ENCODE measurements at places on chromosomes 3 and 15. TPM values are rescaled to one million over a fixed set of nuclear protein-coding genes. Genes with fewer than 3 reads are reported as not detected.
A peak's percentile ranks its signal among the peaks of the same experiment; 100 is the strongest.

GRCh38 chr15:84816694-84817465, at the start of gene ALPK3:
TSS of gene ALPK3 (plus strand) at chr15:84817356. CDS start at chr15:84817453, 97 bp downstream.
- DNase-seq, result peak; percentile 27
- H3K36me3 ChIP-seq, result peaks cover 4% of the 10 kb centered on the region
- H3K27me3 ChIP-seq, result peaks cover 18% of the 10 kb centered on the region
- H3K4me1 ChIP-seq, result peaks cover 28% of the 10 kb centered on the region

DNA sequence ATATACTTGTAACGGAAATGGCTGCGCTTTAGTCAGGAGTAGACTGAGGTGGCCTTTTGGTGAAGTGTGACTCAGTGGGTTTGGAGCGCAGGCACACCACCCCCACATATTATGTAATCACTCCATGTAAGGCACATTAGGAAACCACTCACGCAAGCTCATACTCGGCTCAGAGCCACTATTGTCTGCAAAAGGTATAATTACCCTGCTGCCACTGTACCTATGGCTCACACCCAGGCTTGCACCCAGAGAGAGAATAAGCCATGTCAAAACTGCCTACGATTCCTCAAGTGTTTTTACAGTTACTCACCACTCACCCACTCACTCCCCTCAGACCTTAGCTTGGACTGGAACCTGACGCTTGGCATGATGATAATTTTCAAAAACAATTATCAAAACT, 611.9 kb upstream of the CCDC54 start:
- H3K36me3 ChIP-seq, result no peaks in the 10 kb centered on the region
- H3K27ac ChIP-seq, result no peak overlapping the region
- H3K27me3 ChIP-seq, result no peaks in the 10 kb centered on the region
- no peak for DNase-seq

DNA sequence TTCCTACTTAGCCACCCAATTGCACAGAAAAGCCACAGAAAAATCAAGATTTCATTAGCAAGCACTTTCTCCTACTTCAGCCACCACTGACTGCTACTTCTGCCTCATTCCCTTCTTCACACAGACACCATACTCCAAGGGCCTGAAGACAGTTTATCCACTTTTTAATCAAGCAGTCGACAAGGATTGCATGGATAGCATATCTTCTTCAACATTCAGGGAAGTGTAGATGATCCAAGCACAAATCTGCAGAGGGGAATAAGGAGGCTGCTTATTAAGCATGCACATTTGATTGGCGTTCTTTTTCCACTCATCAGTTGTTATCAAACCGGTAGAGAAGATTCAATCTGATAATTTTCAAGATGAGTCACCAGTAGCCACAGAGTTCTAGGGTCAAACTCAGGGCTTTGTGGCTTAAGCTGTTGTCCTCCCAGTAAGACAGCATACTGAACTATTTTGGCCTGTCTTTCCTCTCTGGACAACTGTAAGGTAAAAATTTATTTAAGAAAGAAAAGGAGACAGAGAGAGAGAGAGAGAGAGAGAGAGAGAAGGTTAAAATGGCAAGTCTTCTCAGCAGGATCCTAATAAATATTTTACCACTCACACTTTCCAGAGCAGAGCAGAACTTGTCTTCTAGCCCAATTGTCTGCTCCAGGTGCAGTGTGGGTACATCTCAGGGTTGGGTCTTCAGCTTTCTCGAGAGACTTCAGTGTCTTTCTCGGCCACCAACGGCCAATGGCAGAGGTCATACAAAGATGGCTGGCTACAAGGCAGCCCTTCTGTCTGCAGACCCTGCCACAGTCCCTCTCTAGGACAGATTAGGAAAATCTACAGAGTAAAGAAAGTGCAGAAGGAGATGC, 80.6 kb upstream of the BHLHE40 start:
- H3K4me1 ChIP-seq, result peaks cover 6% of the 10 kb centered on the region
- no peak for DNase-seq
- H3K27me3 ChIP-seq, result no peaks in the 10 kb centered on the region
- no peak overlapping the region for H3K27ac ChIP-seq

- peak; percentile 43 for DNase-seq
- H3K4me3 ChIP-seq, result peak overlapping the region; percentile 98
- no peaks in the 10 kb centered on the region for H3K36me3 ChIP-seq
These were observed 695 bp downstream of the GMPS start for GRCh38 chr3:155870945-155871745.

DNA sequence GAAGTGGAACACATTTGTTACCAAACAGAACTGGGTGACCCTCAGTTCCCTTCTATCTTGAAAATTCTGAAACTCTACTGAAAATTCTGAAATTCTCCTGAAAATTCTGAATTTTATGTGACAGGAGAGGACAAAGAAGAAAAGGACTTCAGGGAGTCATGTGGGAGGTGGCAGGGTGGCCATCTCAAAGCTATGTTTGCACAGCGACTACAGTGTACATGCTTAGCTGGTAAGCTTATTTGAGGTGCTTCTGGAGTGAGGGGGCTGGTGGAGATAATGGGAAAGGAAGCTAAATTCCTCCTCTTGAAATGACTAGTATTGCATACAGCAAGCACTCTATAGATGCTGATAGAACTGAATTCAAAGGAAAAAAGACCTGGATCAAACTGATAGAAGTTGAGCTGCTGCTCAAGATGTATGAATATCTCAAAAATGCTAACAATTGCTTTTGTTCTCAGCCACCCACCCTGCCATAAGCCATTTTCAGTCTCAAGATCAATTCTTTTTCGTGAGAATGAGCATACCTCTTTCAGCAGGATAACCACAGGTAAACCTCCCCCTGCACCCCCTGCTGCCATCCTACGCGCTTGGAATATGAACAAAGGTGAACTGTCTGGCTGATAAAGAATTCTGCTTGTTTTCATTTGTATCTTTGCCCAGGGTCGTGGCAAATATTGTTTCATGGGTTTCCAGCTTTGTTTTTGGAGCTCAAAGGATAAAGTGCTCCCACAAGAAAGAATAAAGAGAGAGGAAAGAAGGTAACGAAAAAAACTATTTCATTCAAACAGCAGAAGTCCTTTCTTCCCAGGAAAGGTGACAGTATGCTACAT, 16.6 kb upstream of the ARHGEF3 start:
- H3K4me3 ChIP-seq, result no peak overlapping the region
- H3K4me1 ChIP-seq, result no peaks in the 10 kb centered on the region
- peaks cover 8% of the 10 kb centered on the region for H3K27me3 ChIP-seq
- no peak for DNase-seq

The GREM1 gene
- total RNA-seq, result 0.07 TPM

The ACSBG1 gene
- total RNA-seq, result 5.5 TPM

Data from neural crest cell (in vitro differentiated cells).